ENCODE measurements at places on chromosomes 1 and 21.
A peak's percentile ranks its signal among the peaks of the same experiment; 100 is the strongest.

DNA sequence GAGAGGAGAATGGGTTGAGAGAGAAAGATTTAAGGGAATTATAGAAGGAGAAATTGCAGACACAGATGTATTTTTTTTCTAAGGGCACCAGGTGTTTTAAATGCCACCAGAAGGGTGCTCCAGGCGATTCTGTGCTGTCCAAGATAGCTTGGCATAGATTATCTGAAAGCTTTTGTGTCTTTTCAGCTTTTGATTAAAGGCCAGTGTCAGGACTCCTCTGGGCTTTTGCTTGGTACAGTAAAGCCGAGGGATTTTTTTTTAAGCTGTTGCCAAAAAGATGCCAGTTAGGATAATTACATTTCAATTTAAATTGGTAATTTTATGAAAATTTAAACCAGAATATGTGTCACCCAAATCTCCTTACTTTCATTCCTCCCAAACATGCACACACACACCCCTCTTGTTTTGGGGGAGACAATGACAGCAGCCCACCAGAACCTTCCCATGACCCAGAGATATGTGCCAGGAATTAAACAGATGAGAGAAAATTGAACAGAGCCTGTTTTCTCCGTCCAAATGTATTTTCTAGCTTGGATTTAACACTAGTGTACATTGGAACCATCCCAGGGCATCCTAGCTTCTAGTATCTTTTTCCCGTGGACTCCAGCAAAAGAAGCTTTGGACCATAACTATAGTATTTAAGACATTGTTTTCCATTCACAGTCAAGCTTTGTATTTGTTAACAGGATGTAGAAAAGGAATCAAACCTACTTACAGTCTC, 670.7 kb upstream of the CXADR start:
- no peak for DNase-seq

DNA sequence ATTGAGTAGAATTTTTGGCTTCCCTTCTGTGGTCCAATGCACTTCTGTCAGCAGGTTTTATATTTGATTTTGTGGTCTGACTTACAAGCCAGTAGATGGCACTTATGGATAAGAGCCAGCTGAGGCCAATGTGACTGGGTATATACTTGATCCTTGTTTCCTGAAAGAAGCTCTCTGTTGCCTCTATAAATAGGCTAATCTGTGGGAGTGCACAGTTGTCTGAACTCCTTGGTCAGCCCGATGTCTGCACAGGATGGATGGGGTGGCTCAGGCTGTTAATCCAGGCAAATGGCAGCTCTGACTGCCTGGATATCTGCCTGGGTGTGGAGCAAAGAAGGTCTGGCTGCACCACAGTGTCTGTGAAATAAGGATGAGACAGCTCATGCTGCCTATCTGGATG, 1183.7 kb upstream of the PRMT6 start:
- DNase-seq = no peak

GRCh38 chr1:7247791-7248548, 462.7 kb downstream of the CAMTA1 start:
- DNase-seq = peak; percentile 54

- DNase-seq = no peak
These were observed 117.2 kb upstream of the OLIG2 start for GRCh38 chr21:32908534-32908933.

DNA sequence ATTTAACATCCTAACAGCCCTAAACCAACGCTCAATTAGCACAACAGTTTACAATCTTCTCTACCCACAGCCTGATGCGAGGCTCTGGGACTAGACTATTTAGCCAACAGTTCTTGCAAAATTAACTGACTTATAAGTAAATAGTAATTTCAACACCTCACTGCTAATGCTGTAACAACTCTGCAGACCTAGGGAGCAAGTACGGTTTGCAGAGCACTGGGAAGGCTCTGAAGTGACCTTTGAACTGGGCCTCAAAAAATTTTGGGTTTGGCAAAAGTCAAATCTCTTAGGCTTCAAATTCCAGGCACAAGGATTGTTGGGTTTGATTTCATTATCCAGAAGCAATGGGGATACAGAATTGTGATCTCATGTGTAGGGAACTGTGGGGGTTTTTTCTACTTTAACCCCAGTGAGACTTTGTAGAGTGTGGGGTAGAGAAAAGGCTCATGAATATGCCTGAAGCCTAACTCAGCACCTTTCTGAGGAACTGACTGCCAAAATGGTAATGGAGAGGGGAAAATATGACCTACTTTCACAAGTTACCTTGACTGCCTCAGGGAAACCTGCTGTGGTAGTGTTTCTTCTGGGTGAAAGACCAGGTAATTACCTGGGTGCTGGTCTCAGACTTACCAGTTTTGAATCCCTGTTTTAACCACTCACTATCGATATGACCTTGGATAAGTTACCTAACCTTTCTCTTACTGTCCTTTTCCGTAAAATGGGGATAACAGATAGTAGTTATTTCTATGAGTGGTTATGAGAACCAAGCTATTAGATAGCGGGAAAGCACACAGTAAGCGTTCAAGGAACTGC, 889 bp upstream of the TXLNA start:
- no peak for DNase-seq

DNA sequence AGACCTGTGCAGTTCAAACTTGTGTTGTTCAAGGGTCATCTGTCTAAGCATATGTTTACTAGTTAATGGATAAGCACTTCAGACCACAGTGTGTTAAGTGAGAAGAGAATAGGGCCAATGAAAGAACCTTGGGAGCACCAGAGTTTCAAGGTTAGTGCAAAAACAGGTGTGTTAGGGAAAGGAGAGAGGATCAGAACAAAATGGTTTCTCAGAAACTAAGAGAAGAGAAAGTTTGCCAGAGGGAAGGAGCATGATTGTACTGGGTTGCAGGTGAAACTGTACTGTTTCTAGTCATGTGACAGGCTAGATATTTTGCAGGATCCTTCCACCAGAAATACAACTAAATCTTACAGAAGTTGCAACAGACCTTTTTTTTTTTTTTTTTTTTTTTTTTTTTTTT, 23.3 kb downstream of the RPRD2 start:
- no peak for DNase-seq

DNA sequence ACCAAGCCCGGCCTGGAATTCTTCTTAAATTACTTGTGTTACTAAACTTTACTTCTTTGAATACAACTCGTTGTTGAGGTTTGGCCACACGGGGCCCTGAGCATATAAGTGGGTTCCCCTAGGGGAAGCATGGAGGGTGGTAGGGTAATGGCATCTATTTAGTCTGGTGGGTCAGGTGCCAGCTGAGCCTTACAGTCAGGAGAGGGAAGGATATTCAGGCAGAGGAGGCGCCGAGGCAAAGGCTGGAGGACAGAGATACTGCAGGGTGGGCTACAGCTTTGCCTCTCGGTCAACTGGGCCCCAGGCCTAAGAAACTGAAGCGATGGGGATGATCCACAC, 424 bp upstream of the NECAP2 start:
- no peak for DNase-seq

DNA sequence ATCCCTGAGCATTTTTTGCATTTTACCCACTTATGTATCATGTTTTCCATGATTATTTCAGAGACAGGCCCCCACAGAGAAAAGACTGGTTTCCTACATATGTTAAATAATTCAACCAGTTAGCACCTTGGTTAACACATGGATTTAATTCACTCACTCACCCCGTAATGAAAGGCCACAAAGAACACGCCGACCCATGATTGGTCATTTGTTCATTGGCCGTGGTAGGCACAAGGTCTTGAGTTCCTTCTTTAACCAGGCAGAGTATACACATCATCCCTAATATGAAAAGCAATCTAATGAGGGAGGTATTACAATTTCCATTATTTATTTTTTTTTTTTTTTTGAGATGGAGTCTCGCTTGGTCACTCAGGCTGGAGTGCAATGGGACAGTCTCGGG, 50.6 kb downstream of the RPS6KA1 start:
- DNase-seq = no peak

DNA sequence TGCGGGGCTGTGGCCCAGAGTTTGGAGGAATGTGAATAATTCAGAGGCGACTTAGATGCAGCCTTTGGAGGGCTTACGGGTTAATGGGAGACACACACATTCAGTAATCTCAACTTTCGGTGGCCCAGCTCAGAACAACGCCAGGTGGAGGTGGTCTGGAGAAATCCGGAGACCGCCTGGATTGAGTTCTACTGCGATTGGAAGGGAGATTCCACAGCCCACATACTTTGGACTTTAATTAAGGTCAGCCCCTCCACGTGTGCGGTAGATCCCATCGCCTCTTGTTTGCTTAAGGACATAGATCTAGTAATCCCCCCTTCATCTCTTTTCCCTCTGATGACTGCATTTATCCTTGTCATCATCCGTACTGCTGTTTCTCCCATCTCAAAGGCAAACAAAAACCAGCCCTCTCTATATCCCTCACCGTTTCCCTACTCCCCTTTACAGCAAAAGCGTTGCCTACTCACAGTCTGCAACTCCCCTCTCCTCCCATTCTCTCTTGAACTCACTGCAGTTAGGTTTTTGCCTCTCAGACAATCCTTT, 720 bp upstream of the BSDC1 start:
- peak; percentile 48 for DNase-seq

- no peak for DNase-seq
These were observed 1.7 kb downstream of the ADSS2 start for GRCh38 chr1:244449936-244450508.
